ENCODE measurements at places on chromosomes 2 and 18.
A peak's percentile ranks its signal among the peaks of the same experiment; 100 is the strongest.

GRCh38 chr2:189763908-189764661, 1.5 kb upstream of the OSGEPL1 start:
- DNase-seq: peak; percentile 24

GRCh38 chr2:53452957-53453748, 314.5 kb upstream of the CHAC2 start:
- peak; percentile 15 for DNase-seq

GRCh38 chr2:46334389-46335271, 37.4 kb downstream of the EPAS1 start:
- peak; percentile 99 for DNase-seq

GRCh38 chr2:175843625-175844024, 158.4 kb downstream of the LNPK start:
- peak; percentile 17 for DNase-seq

GRCh38 chr2:157327200-157327599, 1.6 kb upstream of the ERMN start:
- no peak for DNase-seq

DNA sequence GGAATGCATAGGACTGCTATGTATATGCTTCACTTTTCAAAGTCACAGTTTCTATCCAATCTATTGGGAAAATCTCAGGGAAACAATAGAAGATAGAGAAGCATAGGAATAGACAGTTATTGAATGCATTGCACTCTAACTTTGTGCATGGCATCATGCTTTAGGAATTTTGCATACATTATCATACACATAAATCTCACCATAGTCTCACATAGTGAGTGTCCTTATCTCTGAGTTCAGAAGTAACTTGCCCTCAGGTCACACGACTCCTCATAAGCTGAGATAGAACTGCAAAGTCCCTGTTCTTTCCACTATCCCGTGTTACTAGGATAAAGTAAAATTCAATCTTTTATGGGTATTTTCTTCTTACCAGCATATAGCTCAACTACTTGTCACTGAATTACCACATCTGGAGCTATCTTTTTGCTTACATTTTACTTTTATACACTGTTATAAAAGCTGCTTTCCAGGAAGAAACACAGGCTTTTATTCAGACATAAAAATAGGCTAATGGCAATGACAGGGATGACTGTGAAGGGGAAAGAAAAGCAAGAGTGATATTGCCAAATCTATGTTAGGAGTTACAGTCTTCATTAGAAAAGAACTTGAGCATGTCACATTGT, 666.9 kb downstream of the XIRP2 start:
- DNase-seq: no peak

GRCh38 chr2:165369131-165369897, 100.2 kb upstream of the CSRNP3 start:
- no peak for DNase-seq

DNA sequence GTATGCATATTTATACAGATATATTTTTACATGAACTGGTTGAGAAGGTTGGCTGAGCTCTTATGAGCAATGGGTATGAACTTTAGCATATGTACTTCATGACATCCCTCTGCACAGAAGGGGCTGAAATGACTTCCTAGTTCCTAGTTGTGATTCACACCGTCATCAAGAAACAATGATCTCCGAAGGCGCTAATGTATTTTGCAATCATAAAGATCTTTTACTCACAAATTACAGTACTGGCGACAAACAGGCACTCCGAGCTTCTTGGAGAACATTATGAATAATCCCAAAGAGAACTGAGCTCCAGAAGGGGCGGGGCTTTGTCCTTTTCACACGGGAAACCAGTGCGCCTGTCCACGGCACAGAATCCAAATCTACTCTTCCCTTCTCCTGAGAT, 18.1 kb downstream of the BCL2 start:
- DNase-seq: no peak

GRCh38 chr2:128490321-128490720, 171.7 kb upstream of the HS6ST1 start:
- no peak for DNase-seq

DNA sequence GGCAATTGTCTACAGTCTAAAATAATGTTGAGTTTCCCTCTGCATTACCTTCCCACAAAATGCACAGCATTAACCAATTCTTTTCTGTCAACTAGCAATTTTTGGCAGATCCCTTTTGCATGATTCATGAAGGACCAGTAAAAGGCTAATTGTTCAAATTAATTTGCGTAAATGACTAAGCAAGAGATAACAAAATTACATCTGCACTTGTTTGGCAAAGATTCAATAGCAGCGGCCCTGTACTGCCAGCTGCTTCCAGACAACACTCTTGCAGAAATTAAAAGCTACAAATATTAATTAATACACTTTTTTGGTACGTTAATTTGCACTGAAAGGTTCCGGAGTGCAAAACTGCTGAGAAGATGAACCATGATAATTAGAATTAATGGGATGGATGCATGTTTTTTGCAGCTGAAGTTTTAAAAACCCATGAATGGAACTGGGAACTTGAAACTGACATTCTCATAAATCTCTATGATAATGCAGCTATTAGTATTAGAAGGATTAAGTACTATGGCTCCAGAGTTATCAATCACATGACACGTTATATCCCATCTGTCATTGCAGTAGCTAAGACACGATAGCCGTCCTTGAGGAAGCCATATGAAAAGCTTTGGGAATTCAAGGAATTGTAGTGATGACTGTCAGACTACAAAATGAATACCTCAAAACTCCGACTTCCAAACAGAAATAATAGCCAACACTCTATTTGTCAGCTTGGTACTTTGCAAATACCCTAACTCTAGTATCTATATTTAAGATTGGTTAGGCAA, 1268.3 kb upstream of the ACVR2A start:
- DNase-seq: peak; percentile 57

- no peak for DNase-seq
Measured at GRCh38 chr18:42649331-42650035, 466.0 kb downstream of the RIT2 start.

- DNase-seq: peak; percentile 33
Measured at GRCh38 chr2:224579411-224579810, 5.8 kb downstream of the CUL3 start.

DNA sequence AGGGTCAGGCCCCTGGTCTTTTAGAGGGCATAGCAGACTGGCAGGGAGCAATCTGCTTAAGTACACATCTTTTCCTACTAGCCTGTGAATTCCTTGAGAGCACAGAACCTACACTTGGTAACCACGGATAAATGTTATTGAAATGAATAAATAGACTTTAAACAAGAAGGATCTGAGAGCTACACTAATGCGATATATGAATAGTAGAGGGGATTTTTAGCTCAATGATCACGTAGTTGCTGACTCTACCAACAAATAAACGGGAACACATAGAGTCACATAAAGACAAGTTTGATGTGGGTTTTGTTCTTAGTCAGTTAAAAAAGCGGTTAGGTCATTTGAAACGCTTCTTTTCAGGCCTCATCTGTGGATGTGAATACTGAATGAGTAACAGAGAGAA, 290.3 kb upstream of the CCDC68 start:
- DNase-seq: no peak

DNA sequence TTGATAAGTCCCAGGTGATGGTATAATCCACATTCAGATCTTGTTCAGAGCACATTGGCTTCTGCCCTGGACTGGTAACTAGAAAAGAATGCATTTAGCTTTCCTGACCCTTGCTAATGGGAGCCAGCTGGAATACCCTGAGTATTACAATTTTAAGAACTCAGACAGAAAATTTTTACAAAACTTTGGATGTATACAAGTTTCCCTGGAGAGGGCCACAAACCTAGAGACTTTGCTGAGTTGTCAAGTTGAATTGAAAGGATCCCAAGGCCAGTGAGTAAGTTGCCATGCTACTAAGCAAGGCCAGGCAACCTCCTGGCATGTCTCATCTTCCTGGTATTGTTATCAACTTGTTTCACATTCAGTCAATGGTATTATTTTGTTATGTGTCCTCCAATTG, 20.0 kb upstream of the NABP1 start:
- peak; percentile 78 for DNase-seq

DNA sequence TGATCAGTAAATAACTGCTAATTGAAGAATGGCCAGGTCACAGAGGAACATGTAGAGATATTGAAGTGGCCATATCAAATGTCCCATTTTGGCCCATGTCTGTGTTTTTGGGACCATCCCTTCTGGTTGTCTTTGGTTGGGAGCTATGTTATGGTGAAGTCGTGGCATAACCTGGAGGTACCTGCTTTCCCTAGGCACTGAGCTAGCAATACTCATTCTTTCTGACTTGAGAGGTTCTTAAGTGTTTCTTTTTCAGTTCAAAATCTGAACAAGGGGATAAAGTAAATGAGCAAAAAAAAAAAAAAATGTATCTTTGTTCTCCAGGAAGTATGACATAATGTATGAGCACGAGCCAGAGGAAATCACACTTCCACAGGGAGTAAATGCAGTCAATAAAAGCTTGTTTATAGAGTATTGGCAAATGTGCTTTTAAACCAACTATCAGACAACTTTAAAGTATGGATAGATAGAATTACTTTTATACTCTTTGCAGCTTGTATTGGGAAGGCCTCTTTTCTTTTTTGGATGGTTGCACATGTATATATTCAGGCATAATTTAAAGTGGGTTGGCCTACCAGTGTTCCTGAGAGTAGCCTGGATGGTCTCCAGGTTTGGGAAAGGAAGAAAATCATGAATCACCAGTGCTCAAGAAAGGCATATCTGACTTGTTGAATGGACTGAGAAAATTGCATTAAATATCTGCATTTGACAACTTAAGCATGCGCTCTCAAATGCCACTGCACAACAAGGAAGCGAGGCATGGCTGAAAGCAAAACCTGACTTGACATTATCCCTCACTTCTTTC, 125.0 kb downstream of the SPHKAP start:
- DNase-seq: no peak

DNA sequence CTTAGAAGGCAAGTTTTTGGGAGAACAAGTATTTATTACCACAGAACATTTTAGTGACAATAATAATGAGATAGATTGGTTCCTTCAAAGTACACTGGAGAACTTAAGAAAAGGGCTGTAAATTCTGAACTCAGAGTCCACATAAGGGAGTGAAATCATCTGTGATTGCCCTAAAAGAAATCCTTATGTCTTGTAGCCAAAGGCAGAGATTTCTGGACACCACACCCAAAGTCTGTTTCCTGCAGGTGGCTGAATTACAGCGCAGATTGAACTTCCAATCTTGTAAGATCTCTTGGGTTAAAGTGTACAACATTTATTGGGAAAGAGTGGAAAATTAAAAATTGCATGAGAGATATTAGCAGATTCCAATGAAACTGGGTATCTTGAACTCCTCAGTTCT, 143.8 kb downstream of the TAF4B start:
- no peak for DNase-seq

DNA sequence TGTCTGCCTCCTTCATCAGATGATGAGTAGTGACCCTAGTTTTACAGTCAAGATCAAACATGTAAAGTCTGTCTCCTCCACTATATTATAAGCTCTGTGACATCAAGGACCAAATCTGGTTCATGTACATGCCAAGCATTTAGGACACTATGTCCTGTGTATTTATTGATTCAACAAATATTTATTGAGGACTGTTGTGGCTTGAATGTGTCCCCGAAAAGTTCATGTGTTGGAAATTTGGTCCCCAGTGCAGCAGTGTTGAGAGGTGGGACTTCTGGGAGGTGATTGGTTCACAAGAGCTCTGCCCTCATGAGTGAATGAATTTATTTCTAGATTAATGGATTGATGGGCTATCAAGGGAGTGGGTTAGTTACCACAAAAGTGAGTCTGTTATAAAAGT, 46.6 kb upstream of the FRZB start:
- DNase-seq: no peak

- DNase-seq: peak; percentile 19
Measured at GRCh38 chr2:11681722-11682589, 12.0 kb upstream of the NTSR2 start.

DNA sequence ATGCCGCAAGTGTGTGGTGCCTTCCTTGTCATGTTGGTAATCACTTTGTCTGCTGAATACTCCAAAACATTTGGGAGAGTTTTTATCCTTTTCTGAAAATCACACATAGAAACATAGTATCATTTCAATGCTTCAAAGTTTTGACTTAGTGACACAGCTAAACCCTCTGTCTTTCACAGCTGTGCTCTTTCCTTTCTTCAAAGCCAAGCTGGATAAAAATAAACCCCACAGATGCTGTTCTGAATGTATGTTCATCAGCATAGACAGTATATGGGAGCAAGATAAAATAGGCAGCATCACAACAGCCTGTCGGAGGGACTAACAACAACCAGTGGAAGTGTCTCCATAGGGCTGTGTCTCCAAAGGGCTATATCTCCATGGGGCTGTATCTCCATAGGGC, 331.3 kb upstream of the DCC start:
- DNase-seq: no peak

- no peak for DNase-seq
Measured at GRCh38 chr2:99471654-99472599, 17.9 kb downstream of the REV1 start.

DNA sequence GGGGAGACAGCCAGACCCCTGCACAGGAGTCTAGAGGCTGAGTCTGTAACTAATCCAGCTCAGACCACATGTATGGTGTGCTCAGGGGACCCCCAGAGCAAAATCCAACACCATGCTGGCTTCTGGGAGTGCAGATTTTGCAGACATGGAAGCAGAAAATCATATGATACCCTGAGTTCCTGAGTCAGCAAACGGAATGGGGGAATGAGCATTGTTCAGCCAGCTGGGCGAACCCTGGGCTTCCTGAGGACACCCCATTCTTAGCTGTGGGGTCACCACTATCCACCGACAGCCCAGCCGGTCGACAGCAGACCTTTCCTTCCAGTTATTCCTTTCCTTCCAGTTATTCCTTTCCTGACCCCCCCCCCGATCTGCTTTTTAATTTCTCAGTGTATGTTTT, 322.9 kb downstream of the GBX2 start:
- no peak for DNase-seq

DNA sequence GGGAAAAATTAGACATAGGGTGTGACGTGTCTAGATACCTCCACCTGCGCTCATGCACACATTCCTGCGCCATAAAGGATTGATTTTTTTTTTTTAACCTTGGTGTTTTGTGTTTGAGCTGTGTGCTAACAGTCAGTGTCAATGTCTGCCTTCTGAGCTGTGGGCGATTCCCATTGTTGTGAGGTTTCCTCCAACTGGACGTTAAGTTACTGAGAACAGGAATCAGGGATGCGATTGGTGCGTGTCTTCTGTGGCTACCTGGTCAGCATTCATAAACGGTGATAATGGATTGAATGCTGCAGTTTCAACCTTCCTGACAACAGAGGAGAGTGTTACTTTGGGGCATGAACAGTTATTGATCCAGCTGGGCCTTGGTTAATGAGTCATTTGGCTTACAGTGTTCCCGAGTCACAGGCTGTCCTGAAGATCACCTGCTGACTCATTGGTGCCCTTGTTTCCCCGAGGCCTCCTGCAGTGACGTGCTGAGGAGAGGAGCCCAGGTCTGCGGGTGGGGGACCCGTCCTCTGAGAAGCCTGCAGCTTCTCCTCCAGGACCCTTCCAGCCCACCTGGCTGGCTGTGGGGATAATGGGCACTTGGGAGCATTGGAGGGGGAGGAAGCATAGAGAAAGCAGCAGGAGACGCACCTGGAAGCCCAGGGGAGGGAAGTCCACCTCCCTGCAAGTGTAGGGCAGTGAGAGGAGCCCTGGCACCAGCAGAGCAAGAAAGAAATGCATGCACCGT, 25.8 kb upstream of the CABYR start:
- peak; percentile 36 for DNase-seq

Data from EH (cell line).